ENCODE measurements at places on chromosomes 13 and 19. TPM values are rescaled to one million over a fixed set of nuclear protein-coding genes. Genes with fewer than 3 reads are reported as not detected.

The PODNL1 gene
- total RNA-seq, result 0.30 TPM

GRCh38 chr19:23420824-23421223 is 25.6 kb upstream of the ZNF91 start:
- no peak for DNase-seq

DNA sequence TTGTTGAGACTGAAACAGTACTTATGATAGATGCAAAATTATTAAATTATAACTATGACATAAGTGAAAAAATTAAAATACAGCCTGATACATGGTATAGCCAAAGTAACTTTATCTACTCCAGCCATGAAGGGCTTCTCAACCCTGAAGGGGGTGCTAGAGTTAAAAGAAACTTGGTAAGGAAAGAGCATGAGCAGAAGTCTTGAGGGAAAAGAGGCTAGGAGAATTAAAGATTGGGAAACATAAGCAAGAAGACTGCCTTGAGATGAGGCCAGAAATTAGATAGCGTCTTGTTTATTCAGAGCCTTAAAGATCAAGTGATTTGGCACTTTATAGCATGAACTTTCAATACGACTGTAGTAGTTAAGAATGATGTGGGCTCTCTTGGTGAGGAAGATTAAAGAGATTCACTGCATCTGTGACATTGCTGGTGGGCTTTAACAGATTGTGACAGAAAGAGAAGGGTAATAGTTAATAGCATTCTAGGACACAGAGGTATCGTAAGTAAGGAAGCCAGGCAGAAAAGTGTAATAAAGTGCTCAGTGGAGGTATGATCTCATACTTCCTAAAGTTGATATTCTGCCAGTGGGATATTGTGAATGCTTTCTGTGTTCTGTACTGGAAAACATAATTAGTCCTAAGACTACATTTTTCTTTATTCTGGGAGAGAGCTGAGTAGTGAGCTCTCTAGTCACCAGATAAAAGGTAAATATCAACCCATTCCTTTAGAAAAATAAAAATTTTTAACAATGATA is 385.4 kb upstream of the PRR20A start:
- DNase-seq, result peak; percentile 2

DNA sequence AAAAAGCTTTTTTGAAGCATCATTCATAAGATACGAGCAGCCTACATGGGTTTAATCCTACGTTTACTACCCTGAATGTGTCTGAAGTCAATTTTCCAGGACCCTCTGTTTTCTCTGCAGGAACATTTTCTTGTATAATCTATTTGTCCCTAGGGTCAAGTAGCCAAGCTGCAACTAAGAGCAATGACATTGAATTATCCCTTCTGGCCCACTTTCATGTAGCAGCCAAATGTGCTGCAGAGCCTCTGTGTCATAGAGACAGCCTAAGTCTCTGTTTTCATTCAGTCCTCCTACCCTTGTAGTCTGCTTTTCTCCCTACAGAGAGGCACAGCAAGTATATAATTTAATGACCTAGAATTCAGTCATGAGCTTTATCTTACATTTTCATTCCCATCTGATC is 82.1 kb downstream of the ZAR1L start:
- peak; percentile 51 for DNase-seq

GRCh38 chr13:101624981-101625380 is 172.5 kb downstream of the ITGBL1 start:
- no peak for DNase-seq
